GDM1 (cell line): ENCODE measurements at places on chromosomes 5 and 9.

- DNase-seq = no peak
These were observed 715 bp downstream of the FGF10 start for GRCh38 chr5:44388321-44389089.

DNA sequence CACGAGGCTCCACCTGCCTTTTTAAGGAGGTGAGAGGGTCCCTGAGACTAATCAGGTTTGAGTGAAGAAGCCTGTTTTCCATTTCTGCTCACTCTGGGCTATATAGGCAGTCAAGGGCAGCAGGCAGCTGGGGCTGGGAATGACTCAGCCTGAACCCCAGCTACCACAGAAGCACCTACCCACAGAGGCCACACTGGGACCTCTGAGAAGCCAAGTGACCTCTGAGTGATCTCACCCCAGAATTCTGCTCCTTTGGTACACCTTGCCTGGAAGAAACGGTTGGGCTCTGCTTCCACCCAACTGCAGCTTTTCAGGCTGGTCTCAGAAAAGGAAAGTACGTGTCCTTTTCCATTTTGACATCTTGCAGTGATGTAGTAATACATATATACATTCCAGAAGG is 6.8 kb downstream of the FAM219A start:
- peak; percentile 29 for DNase-seq

GRCh38 chr9:92425474-92425873 is 1.2 kb upstream of the OMD start:
- no peak for DNase-seq

GRCh38 chr9:92942688-92943616 is 4.4 kb upstream of the FGD3 start:
- no peak for DNase-seq

DNA sequence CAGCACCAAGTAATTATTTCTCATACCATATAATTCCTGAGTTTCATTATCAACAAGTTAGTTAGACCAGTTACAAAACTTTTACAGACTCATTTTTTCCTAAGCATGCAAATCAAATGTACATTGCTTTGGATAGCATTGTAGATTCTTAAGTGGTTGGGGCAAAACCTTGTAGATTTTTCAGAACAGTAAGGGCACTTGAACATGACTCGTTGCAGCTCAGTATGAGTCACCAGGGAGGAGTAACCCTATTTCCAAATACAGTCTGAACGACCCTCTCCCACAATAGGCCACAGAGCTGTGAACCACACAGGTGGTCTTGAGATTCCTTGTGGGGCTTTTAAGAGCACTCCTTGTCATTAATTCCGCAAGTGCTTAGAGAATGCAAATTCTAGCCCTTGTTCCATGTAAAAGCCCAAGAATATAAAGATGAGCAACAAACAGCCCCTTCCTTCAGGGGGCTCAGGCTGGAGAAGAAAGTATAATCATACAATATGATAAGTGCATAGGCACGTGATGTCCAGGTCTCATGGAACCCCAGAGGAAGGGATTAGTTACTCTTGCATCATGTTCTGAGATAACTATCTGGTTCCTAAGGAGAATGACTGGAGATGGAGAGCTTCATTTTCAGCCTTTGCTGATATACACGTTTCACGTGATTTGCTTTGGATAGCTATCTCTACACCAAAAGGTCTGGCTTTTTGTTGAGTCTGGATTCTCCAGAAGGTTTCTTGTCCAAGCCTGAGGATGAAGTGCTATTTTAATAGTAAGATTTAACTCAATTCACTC is 295.7 kb downstream of the KCNN2 start:
- no peak for DNase-seq

DNA sequence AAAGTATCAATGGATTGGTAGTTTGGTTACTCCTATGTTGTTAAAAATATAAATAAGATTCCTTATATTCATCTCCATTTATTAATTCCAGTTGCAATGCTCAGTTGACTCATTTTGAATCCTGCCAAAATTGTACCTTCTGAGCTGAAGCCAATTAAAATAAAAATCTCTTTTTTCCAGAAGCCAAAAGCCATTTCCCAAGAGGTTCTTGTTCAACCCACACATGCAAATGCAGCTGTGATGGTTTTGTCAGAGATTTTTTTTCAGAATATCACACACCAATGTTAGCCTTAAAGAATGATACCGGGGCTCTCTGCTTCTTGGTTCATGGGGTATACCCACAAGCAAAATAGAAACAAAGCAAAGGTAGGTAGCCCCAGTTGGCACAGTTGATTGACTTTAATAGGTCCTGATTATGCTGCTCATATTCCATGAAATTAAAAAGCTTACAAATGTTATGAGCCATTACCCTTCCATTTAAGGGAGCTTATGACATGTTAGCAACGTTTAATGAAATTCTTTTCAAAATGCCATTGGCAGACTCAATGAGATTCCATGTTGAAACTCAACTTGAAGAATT is 208.0 kb downstream of the SGCD start:
- DNase-seq = no peak

DNA sequence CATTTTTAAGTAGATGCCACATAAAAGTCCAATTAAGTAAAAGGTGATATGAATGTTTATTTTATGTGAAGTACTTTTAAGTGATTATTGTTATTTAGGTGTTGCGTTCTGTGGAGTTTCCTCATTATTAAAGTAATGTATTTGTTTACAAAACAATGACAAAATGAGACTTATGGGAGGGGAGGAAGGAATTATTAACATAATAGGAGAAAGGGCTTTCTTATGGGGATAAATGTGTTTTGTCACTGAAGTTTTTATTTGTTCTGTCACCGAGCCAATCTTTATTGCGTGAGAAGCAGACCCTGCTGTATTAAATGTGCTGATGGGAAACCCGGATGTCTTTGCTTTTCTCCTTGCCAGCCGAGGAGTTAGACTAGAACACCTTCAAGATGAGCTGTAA is 44.5 kb downstream of the TRIO start:
- no peak for DNase-seq

GRCh38 chr5:134902071-134902801 is 2.7 kb upstream of the PCBD2 start:
- no peak for DNase-seq

DNA sequence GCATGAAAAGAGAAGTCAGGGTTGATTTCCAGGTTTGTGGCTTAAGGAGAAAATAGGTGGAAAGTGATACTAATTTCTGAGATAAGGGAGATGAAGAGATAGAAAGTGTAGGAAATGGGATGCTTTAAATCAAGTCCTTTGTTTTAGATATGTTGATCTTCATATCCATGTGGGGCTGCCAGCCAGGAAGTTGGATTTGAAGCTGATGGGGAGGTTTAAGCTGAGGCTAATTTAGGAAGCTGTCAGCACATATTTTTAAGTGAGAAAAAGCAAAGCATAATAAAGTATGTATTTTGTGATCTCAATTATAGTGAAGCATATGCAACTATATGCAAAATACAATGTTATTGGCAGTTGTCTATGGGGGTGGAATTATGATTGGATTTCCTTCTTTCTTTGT is 428.4 kb downstream of the CSNK1G3 start:
- DNase-seq = no peak

- no peak for DNase-seq
These were observed 6.7 kb downstream of the LRRC70 start for GRCh38 chr5:62585306-62585705.

DNA sequence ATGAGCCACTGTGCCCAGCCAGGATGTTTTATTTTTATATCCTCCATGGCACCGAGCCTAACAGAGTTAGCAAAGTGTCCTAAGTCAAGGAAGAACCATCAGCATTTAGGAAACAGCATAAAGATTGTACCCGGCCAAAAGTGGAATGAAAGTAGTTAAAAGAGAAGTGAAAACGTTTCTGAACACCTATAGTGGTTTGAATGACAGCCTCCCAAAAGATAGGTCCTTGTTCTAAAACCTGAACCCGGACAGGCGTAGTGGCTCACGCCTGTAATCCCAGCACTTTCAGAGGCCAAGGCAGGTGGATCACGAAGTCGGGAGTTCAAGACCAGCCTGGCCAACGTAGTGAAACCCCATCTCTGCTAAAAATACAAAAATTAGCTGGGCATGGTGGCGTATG is 37.4 kb downstream of the ZFAND5 start:
- DNase-seq = no peak

DNA sequence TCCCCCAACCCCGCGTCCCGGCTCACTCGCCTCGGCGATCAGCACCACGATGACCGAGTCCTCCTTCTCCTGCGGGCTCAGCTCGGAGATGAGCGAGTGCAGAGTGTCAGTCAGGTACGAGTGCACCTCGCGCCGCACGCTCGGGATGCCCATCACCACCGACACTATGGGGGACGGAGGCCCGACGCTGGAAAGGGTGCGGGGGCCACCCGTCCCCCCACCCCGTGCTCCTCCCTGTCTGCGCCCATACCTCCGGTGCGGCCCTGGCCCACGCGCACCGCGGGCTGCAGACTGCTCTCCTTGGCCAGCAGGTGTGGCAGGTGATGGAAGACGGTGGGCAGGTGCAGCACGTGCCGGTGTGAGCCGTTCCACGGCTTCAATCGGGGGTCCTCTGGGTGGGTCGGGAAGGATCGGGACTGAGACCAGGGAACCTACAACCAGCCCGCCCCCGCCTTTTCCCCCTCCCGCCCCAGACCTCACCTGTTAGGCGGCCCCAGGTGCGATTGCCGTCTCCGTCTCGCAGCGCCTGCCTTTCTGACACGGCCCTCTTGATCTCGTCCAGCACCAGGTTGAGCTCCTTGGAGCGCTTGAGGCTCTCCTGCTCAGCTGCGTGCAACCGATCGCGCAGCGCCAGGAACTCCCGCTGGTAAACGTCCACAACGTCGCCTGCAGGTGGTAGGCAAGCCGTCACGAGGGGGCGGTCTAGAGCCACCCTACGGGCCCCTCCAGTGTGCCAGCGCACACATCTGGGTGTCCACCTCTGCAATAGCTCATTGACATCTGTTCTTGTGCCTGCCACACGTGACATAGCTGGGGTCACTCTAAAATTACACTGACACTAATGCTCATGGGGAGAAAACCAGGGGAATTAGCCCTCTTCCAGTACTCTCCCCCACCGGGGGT is 5.1 kb downstream of the MGAT4B start:
- DNase-seq = no peak

GRCh38 chr9:83440641-83441040 is 97.6 kb downstream of the FRMD3 start:
- no peak for DNase-seq

- DNase-seq = no peak
These were observed 5.2 kb upstream of the SLC22A5 start for GRCh38 chr5:132364319-132364718.

GRCh38 chr5:75279321-75279720 is 42.6 kb upstream of the ANKRD31 start:
- no peak for DNase-seq

DNA sequence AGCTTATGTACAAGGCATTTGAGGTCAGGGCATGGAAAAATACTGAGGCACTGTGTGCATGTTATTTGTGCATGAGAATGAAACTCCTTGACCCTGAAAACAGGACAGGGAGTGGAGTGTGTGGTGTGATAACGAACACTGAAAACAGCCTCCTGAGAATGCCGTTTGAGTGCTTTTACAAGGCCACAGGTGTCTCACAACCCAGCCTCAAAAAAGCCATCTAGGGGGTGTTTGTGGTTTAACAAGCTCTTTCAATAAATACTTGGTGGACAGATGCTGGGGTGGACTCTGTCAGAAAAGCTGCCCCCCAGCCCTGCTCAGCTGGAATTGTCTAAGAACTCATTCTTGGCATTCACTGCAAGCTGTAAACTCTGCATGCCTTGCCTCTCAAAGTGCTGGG is 94.0 kb upstream of the SLC25A48 start:
- DNase-seq = no peak

- DNase-seq = no peak
These were observed 1.7 kb downstream of the ACTL7B start for GRCh38 chr9:108854094-108854493.

GRCh38 chr5:80059354-80059980 is 24.3 kb downstream of the THBS4 start:
- DNase-seq = no peak

GRCh38 chr5:155019601-155020226 is 6.2 kb downstream of the KIF4B start:
- no peak for DNase-seq

- DNase-seq = peak; percentile 99
These were observed 27.9 kb downstream of the USP20 start for GRCh38 chr9:129863059-129863690.

DNA sequence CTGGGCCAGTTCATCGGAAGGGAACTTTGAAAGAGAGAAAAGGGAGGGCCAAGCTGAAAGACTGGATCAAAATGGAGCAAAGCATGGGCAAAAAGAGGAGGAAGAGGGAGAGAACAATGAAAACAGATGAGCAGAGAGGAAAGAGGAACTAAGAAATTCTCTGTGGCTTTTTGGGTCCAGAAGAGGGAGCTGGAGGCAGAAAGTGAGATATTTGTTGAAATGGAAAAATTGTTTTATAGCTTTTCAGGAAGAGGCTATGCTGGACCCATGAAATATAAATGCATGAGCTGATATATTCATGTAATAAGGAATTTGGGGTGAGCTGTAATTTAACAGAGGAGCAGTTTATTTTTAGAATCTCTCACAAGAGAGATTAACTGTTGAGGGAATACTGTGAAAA is 457.3 kb downstream of the DMAC1 start:
- no peak for DNase-seq
